ENCODE measurements at places on chromosomes 5 and 9.

DNA sequence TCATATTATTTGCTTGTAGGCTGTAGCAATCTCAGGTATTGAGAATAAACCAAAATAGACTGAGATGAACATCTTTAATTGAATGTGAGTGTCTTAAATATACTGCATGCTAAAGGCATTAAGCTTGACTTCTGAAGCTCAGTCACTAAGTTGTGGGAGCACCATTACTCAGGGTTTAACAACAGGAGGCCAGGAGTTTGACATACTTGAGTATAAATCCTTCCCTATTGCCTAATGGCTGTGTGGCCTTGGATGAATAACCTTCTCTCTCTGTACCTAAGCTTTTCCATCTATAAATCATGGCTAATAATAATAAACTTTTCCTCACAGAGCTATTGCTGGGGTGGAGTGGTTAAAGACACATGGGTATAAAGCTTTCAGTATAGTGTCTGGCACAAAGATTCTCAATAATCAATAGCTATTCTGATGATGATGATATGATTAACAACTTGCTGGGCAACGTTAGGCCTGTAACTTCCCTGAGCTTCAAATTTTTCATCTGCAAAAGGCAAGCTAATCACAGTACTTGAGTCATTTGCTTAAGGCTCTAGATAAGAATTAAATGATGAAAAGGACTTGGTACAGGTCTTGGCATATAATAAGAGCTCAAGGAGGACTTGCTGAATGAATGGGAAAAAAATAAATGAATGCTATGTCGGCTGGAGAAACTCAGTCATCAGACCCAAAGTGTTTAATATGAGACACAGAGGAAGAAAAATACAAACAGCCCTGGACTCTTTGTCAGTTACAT, 174.0 kb upstream of the IL12B start:
- DNase-seq = no peak

DNA sequence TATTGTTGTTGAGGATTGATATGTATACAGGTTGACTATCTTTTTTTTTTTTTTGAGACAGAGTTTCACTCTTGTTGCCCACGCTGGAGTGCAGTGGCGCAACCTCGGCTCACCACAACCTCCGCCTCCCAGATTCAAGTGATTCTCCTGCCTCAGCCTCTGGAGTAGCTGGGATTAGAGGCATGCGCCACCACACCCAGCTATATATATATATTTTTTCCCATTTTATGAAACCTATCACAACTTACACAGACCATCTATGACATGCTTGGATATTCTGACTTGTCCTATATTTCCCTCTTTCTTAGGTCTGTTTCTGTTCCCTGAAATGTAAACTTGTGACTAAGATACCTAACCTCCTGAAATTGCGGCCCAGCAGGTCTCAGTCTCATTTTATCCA, 5.0 kb downstream of the CD14 start:
- no peak for DNase-seq

DNA sequence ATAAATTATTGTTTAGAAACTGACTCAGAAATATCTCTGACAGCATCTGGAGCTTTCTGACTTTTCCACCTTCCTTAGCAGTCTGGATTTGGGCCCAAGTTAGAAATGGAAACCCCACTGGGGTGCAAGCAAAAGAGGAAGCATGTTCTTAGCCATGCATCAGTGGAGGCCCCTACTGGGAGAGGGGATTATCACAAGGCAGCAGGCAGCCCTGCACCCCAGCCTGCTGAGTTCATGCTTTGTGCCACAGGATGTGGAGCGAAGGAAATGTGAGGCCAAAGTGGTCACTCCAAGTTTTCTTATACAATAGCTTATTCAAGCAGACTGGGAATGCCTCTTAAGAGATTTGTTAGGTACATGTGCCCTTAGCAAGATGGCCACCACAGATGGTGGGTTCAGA, 146.5 kb upstream of the TLX3 start:
- no peak for DNase-seq

DNA sequence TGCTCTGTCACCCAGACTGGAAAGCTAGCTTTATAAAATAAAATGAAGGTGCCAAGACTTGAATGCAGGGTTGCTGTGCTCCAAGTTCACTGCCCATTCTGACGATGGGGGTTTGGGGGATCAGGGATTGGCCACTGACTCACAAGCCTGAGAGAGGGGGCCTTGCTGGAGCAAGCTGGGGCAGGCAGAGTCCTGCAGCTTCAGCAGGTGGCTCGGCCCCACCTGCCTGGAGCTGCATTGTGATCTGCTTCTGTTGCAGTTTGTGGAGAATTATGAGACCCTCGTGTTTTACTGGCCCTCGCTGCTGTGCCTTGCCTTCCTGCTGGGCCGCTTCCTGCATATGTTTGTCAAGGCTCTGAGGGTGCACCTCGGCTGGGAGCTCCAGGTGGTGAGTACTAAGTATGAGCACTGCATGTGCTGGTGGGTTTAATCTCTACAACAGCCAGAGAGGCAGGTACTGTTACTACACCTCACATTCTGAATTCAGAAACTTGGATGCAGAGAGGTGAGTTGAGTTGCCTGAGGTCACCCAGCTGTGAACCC, 31.1 kb upstream of the CCDC180 start:
- no peak for DNase-seq

DNA sequence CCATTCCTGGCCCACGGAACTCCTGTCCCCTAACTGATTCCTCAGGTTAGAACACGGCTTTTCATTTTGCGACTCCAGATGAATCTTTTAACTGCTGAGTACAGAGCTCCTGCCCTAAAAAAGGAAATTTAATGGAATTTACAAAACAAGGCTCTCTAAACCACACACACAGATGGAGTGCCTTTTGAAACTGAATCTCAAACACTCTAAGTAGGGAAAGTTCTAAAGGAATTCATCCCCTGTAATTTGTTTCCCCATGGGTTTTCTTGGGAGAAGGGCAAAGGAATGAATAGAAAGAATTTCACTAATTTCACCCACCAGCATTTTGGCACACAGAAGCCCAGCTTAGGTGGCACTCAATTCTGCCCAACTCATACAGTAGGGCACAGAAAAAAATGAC, 106.5 kb downstream of the THBS4 start:
- DNase-seq = no peak

- DNase-seq = no peak
These were observed 222.6 kb downstream of the ROR2 start for GRCh38 chr9:91727316-91727861.

GRCh38 chr5:141640051-141640415, 3.2 kb downstream of the RELL2 start:
- no peak for DNase-seq

DNA sequence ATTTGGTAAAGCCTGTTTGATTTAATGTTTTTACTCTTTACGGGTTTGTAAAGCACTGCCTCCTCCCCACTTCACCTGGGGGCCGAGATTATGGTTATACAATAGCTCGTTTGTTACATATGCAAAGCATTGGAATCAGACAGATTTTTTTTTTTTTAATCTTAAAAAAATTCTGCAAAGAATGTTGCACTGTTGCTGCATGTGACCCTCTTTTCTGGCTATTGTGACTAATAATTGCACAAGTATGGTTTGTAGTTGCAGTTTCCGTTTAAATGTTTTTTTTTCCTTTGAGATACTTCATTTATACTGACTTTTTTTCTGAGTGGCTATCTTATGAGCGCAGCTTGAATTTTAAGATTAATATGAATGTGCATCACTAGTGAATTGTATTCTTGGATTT, 165.3 kb downstream of the KDM4C start:
- DNase-seq = no peak

DNA sequence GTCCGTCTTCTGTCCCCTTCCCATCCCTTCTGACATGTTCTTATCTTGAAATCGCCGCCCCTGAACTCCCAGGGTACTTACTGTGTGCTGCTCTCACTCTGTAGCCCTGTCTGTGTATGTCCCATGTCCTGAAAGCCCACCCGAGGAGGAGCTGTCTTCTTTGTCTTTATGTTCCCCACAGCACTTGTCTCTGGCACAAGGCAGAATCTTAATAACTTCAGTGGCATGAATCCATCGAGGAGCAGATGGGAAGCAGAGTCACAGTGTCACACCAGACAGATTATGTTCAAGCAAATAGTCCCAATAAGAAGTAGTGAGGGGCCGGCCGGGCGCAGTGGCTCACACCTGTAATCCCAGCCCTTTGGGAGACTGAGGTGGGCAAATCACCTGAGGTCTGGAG, 29.7 kb upstream of the LTC4S start:
- DNase-seq = no peak

GRCh38 chr5:33524476-33524875, 83.7 kb downstream of the TARS1 start:
- no peak for DNase-seq

DNA sequence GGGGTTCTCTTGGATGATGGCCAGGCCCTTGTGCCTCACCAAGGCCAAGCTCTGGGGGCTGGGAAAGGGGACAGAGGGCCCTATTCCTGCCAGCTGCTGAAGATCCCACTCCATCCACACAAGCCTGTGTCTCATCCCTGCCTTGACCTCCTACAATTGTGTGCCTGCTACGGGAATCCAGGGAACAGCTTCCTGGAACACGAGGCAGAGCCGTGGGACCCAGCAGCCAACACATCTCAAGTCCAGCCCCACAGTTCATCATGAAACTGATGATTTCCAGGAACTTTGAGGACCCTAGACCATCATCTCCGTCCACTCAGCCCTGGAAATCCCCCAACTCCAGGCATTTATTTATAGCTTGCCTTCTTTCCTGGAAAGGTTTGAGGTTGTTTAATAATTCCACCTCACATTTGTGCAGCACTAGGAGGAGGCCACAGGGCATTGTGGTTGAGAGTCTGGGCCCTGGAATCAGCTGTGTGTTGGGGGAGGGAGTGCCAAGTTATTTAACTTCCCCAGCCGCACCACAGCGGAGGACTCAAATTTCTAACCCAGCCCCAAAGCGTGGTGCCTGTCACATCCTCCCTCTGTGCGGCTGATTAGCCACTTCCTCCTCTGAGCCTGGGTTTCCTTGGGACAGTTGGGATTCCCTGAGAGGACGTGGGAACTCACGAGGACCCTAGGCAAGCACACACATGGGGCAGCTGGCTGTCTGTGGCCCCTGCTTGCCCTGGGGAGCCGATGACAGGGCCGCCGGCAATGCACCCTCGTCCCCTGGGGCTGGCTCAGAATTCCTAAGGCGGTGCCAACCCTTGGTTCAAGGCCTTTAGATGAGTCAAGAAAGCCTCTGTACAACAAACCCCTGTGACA, 58.2 kb upstream of the GGTA1 start:
- no peak for DNase-seq

DNA sequence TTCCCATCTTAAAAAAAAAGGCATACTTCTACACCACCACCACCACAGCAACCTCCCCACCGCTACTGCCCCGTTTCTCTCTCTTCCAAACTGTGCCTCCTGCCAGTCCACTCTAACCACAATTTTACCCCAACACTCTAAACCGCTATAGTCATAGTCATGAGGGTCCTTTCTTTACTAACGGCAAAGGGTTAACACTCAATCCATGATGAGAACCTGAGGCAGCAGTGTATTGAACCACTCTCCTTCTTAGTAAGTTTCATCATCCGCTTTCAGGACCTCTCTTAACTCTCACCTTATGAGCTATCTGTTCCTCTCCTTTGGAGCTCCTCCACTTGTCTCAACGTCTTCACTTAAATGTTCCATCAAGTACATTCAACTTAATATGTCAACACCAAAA, 34.0 kb downstream of the IDNK start:
- no peak for DNase-seq

- no peak for DNase-seq
These were observed 868 bp upstream of the C1QTNF2 start for GRCh38 chr5:160371294-160371693.

GRCh38 chr9:123349691-123350480, 6.1 kb upstream of the CRB2 start:
- DNase-seq = peak; percentile 25

DNA sequence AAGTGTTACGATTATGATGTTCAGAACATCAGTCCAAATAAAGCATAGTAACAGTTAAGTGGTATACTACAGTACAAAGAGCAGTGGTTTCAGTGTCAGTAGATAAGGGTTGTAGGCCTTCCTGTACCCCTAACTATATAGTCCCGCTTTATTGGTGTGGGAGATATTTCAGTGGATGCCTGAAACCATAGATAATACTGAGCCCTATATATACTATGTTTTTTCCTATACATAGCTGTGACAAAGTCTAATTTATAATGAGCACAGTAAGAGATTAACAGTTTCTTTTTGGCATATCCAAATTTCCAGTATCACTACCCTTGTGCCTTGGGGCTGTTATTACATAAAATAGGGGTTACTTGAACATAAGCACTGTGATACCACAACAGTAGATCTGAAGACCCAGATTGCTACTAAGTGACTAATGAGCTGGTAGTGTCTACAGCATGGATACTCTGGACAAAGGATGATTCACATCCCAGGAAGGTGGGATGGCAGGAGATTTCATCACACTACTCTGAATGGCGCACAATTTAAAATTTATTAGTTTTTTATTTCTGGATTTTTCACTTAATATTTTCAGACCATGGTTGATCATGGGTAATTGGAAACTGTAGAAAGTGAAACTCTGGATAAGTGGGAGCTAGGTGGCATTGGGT, 119.3 kb downstream of the RPS23 start:
- DNase-seq = no peak

GRCh38 chr5:125409234-125409860, 662.9 kb upstream of the ZNF608 start:
- DNase-seq = no peak

GRCh38 chr5:19240170-19240569, 747.8 kb downstream of the CDH18 start:
- DNase-seq = no peak

DNA sequence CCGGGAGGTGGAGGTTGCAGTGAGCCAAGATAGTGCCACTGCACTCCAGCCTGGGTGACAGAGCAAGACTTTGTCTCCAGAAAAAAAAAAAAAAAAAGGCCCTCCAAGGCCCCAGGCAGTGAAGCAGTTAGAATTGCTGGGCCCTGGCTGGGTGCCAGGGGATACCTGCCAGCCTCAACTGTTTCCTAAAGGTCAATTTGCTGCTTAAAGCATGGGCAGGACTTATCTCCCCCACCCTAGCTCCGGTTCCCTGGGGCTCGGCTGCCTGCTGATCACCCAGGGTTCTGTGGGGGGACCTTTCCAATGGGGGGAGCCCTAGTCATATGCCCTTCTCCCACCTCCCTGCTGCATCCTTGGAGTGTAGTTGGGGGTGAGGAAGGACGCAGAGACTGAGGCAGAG, 25.7 kb downstream of the NCS1 start:
- DNase-seq = no peak

- DNase-seq = no peak
These were observed 32.7 kb upstream of the SLCO6A1 start for GRCh38 chr5:102531506-102531905.

DNA sequence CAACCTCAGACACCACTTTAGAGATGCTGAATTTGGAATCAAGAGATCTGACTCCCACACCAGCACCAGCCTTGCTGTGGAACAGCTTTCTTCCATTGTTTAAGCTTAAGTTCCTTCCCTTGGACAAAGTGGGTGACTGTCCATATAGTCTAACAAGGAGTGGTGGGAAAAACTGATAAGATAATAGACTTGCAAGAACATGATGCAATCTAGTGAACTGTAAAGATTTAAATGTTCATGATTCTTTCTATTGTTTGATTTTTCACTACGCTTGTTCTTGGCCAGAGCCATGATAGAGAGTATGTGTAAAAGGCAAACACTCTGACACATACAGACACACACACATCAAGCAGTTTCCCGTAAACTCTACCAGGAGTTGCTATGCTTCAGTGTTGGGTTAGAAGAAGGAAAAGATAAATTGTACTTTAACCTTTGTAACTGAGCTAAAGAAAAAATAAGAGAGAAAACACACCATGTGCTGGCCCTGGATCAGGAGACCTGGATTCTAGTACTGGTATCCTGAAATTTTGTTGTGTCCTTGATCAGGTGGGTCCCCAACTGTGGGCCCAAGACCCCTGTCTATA, 94.3 kb downstream of the PAPPA start:
- no peak for DNase-seq

Measured in stimulated activated CD4-positive, alpha-beta T cell treated with anti-CD3 and anti-CD28 coated beads, Interleukin-1b, Interleukin-23, amount 100 ng/mL, for 4 hours (primary cell).